ENCODE measurements at places on chromosomes 6 and 20.

DNA sequence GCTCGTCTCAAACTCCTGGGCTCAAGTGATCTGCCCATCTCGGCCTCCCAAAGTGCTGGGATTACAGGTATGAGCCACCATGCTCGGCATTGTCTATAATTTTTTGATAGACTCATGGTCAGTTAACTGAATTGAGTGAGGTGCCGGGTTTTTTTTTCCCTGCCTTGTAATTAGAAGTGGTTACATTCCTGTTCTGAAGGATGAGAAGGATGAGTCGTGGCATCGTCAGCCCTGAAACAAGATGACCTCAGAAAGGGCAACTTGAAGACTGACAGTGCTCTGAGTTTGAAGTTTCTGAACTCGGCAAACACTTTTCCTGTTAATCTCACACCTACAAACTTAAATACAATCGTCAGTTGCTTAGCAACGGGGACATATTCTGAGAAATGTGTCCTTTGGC is 158.7 kb upstream of the PDE10A start:
- DNase-seq, result no peak

DNA sequence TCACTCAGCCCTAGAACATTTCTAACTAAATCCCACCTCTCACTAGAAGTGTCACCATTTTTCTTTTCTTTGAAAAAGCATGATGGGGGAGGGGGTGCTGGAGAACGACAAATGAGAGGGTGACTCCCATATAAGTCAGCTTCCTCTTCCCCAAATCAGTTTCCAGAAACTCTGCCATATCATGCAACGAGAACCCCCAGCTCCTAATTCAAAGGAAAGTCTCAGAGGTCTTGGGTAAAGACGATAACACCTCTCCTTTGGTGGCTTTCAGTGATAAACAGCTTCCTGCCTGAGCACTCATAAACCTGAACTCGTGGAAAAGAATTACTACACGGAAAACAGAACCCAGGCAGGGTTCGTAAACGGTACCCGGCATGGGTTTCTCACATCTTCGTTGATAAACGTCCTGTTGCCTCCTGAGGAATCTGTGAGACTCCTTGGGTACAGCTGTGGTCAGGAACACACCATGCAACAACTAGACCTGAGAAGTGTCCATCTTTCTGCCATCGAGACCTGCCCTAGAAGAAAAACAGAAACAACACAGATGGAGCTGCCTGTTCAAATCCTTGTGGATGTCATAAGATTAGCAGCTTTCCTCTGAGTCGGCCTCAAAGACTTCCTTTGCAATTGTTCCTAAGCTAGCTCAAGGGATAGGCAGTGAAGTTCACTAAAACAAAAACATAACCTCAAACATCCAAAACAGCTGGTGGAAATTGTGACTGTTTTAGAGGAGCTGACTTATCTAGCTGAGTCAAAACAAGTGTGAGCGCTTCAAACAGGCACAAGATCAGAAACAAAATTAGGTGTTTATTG is 185.8 kb upstream of the PRDM1 start:
- no peak for DNase-seq

- peak; percentile 40 for DNase-seq
Measured at GRCh38 chr20:62795023-62795761, 1.1 kb upstream of the MRGBP start.

DNA sequence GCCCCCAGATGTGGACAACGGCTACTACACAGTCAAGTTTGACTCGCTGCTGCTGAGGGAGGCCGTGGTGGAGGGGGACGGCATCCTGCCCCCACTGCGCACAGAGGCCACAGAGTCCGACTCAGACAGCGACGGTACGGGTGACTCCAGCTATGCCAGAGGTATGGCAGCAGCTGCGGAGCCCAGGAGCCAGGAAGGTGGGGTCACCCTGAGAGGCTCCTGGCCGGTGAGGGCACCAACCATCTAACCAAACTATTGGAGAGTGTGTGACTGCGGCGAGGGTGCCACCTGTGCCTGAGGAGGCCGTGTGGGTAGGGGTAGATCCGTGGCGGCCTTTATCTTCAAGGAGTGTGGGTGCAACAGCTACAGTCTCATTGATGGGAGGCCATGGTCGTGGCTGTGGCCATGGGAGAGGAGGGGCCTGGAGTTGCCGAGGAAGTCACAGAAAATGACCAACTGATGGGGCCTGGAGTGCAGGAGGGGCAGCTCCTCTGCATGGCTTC is 2.8 kb upstream of the LIME1 start:
- DNase-seq, result no peak

DNA sequence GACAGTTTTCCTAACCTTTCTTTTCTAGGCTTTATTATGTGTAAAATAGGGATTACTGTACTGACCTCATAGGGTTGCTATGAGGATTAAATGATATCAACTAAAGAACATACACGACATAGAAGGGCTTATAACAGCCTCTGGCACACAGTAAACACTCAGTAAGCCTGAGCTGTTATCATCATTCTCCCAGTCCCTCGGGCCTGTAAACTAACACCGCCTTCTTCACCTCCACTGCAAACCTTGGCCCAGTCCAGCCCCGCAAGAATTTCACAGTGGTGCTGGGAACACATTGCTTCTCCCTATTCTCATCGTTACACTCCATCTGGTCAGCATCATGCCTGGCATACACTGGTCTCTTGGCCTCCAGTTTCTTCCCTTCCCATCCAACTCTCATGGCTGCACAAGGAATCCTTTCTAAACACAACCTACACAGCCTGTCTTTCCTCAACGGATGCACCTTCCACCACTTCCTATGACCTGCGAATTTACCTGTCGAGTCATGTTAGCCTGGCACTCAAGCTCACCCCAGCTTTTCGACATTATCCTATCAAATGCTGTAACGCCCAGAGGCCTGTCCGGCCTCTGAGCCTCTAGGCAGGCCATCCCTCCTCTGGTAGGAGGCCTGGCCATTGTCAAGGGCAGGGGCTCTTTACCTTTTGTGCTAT is 92.1 kb downstream of the FYN start:
- no peak for DNase-seq

DNA sequence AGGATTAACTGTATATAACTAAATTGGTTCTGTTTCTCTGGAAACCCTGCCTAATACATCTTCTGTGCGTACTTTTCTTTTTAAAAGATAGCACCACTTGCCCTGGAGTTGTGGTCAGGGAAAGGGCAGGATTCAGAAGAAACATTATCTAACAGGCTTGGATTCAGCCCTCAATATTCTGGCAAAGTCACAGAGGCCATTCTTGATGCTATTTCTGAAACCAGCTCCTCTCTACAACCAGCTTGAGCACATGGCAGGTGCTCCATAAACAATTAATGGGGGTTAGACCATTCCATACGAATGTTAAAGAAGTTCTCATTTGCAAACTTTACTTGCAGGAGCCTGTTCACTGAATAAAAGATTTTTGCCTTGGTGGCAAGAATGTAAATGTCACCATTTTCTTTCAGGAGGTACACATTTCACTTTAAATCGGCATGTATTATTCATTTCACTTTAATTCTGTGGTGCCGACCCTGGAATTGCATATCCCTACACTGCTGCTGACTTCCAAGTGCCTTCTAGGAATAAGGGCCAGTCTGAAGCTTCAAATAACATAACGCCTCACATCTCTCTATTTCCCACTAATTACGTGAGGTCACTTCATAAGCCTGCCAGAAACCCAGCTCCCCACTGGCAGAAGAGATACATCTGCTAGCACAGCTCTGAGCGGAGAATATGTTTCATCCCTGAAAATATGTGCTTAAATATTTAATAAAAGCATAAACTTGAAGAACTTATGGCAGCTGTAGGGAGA is 248.7 kb downstream of the ADGRG6 start:
- no peak for DNase-seq

DNA sequence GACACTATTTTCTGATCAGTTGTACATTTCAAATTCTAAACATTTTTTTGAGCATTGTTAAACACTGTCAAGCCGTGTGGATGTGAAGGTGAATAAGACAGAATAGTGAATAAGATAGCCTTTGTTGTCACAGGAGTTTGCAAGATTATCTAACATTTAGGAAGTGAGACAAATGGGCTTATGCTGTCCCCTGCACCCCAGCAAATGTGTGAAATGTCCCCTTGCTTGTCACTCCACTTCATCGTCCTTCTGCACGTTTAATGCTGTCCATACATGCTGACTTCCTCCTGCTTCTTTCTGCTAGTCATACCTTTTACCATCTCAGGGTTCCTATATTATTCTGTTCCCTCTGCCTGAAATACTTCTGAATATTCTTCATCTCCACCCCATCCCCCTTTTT is 62.6 kb downstream of the CBFA2T2 start:
- DNase-seq, result no peak

GRCh38 chr6:83908813-83909212 is 49.3 kb downstream of the CYB5R4 start:
- no peak for DNase-seq

DNA sequence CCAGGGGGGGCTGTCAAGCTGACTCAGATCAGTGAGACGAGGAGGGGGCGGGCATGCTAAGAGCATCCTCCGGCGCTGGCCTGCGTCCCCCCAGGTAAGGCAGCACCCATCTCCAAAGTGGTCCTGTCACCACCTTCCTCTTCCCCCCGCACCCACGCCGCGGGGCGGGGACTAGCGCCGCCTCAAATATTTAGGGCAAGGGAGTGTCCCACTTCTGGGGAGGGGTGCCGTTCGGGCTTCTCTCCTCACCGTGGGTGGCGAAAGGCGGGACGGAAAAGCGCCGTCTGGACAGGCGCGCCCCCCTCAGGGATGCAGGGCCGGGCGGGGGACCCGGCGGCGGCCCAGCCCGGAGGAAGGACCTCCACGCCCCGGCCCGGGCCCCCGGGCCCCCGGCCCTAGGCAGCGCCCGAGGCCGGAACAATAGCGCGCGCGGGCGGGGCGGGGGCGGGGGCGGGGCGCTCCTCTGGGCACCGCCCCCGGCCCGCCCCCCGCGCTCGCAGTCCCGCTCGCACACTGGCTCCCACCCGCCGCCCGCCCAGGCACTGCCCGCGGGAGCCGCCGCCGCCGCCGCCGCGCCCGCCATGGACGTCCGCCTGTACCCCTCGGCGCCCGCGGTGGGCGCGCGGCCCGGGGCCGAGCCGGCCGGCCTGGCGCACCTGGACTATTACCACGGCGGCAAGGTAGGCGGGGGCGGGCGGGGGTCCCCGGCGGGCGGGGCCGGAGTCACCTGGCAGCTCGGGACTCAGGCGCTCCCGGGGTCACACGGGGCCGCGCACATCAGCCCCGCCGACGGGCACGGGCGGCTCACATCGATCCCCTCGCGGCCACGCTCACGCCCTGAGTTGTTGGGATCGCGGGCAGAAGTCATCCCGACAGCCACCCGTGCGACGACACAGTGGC is at the start of gene TOX2:
TSS of gene TOX2 (plus strand) at position 542 of the 900 bp plus-strand sequence. CDS start at position 582, 40 bp downstream.
- DNase-seq, result no peak

- DNase-seq, result no peak
Measured at GRCh38 chr6:20817806-20818320, 283.6 kb downstream of the CDKAL1 start.

- no peak for DNase-seq
Measured at GRCh38 chr6:166003569-166003968, 164.1 kb downstream of the TBXT start.

GRCh38 chr6:116445102-116445501 is 16.1 kb upstream of the CALHM6 start:
- no peak for DNase-seq

- no peak for DNase-seq
Measured at GRCh38 chr6:136753624-136754023, 38.7 kb downstream of the MAP3K5 start.

DNA sequence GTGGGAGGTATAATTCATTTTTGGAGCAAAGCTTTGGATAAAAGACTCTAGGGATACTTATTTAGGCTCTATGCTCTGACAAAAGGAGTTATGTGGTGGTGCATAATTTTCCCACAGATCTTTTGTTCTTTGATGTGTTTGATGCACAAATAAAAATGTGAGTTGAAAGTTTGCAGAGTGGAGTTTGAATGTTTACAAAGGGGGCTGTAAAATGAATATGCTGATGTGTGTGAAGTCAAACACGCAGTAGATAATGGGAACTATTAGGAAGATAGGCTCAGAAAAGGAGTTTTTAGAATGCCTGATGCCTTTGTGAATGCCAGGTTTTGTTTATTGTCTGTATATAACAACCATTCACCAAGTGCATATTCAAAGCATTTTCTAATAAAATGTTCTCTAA is 545.0 kb upstream of the EPHA7 start:
- no peak for DNase-seq

DNA sequence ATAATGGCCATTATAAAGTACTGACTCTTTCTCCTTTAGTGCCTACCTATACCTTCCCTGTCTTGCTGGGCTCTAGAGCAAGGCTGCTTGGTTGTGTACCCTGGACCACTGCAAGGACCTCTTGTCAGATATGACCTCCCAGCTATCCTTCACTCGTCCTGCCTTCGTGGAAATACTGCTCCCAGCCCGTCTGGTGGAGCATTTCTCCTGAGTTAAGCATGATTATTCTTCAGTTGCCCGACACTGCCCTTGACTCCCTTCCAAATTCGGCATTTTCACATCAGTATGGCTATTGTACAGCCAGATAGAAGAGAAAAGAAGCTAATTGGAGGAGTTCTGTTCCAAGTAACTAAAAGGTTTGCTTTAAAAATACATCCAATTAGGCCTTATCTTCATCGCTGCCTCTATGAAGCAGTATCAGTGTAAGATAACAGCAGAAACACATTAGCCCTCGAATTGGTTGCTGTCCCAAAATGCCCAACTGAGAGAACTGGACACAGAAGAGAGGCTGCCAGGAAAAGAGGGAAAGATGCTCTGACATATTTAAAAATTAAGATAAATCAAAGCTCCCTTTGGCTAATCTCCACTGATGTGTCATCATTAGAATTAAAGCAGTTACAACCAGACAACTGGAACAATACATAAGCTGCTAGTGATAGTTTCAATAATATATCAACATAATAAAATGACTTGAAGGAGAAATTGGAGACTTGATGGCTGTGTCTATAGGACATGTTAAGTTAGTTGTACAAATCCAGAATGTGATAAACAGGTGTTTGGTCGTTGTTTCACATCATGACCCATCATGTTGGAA is 54.4 kb downstream of the OPRM1 start:
- DNase-seq, result no peak

GRCh38 chr6:166257911-166258318 is 50.3 kb downstream of the PRR18 start:
- DNase-seq, result no peak

- DNase-seq, result no peak
Measured at GRCh38 chr6:41685641-41686380, 47.5 kb downstream of the MDFI start.

DNA sequence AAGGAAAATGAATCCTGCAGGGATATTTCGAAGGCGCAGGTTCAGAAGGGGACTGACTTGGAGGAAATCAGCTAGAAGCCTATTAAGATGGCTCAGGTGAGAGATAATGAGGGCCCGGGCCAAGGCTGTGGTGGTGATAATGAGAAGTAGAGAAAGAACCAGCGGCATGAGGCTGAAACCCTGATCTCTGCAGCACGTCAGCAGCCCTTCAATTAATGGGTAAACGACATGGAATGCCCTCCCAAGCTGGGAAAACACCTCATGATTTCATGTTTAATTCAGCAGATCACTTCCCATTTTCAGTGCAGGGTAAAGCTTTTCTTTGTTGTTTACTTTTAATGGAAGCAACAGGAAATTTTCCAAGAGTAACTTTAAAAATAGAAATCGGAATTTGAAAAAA is 104.9 kb downstream of the TMEM200A start:
- no peak for DNase-seq

Measured in stimulated activated CD8-positive, alpha-beta memory T cell treated with anti-CD3 and anti-CD28 coated beads, Interleukin-4, amount 100 ng/mL, for 1 hour (primary cell).